NCI-H1048 (cell line): ENCODE measurements at places on chromosomes 2 and 18.

GRCh38 chr2:185372188-185372587 is 366.4 kb upstream of the FSIP2 start:
- DNase-seq: no peak

- no peak for DNase-seq
Observed at GRCh38 chr2:85326406-85327159, 1.2 kb downstream of the TGOLN2 start.

GRCh38 chr18:845152-845819 is 33.2 kb upstream of the YES1 start:
- DNase-seq: no peak

DNA sequence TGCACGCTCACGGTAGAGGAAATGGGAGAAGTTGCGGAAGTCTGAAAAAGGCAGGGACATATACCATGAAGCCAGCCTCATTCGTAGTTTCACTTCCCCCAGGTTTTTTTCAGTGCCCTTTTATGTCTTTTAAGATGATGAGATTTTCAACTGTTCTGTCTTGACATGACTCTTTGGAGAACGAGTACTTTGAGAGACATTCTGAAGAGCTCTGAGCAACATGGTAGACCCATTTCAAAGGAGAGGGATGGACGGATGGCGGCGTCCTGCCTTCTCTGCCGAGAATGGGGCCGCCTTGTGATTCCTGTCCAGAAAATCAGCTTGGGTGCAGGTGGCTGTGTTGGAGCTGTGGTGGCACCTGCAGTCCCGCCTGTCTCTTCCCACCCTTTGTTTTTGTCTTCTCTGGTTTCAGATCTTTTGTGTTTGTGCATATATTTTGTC is 41.7 kb downstream of the SH3BP4 start:
- no peak for DNase-seq

DNA sequence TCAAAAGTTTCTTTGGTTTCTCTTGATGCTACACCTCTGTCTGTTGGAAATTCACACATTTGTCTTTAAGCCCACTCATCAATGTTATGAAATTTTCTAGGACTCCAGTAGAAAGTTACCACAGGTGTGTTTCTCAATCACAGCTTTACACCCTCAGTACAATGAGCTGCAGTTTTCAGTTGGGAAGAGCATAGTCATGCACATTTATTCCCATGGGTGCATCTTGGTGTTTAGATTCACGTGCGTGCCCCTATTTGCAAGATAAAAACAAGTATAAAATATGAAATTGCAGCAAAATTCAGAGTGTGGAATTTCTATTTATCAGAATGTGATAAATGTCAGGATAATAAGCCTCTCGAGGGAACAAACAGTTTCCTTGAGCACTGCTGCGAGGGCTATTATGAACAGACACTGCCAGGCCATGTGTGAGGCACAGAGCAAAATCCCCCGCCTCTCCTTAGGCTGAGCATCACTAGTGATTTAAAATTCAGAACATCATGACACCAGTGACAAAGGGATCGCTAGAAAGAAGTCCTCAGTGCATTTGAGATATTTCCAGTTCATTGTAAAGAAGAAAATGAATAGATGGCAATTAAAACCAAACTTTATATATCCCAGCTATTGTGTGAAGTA is 512.2 kb upstream of the TCF4 start:
- DNase-seq: no peak

DNA sequence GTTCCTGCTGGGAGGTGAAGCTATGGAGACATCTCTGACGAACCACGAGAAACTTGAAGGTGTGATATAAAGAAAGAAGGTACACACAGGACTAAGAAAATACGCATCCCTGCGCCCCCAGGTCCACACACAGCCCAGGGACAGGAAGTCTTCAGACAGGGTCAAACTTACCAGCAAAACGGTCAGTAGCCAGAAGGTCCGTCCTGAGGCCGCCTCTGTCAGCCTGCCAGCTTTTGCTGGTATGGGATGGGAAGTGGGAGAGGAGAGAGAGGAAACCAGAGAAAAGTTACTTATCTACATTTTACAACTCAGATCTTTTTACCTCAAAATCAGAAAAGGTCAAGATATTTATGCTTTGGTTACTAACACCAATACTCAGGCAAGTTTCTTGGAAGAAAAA is 47.2 kb downstream of the HDLBP start:
- no peak for DNase-seq

- no peak for DNase-seq
Observed at GRCh38 chr2:111900859-111901258, 2.5 kb downstream of the MERTK start.

GRCh38 chr2:29755829-29756228 is 165.6 kb downstream of the ALK start:
- no peak for DNase-seq

- DNase-seq: no peak
Observed at GRCh38 chr2:85438201-85439024, 19.9 kb downstream of the SH2D6 start.

DNA sequence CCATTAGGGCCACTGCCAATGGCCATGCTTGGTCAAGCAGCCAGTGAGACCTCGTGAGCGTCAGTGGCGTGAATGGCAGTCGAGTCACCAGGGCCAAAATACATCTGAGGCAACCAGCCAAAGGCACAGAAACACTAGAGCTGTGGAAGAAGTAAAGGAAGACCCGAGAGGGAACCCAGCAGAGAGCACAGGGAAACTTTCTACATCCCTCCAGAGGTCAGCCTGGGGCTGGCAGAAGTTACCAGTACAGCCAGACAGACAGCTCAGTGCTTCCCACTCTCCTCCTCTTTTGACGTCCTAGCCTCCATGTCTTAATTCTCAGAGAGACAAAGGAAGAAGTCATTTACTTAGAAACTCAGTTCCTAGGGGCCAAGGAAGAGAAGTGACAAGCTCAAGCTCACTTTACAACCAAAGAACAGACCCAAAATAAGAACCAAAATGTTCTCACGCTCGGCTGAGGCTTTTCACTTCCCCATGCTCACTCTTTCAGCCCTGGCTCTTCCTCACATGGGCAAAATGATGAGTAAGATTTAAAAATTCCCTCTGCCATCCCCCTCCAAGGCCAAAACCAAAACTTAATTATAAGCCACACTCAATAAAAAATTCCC is 8.7 kb downstream of the CYRIA start:
- no peak for DNase-seq

DNA sequence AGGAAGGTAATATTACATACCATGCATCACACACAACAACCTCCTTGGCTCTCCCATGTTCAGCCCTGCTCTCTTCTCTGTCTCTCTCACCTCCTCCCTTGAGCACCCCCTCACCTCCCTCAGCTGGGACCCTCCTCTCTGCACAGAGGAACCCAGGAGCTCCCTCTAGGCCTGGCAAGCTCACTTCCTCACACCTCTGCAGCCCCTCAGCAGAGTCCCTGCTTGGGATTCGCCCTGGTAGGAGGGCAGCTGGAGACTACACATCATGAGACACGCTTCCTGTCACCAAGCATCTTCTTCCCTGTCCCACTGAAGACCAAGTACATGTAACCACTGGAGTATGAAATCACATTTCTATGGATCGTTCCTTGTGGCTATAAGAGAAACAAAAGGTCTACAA is 51.0 kb downstream of the ADD2 start:
- DNase-seq: no peak

- DNase-seq: no peak
Observed at GRCh38 chr2:111919794-111920608, 21.6 kb downstream of the MERTK start.

DNA sequence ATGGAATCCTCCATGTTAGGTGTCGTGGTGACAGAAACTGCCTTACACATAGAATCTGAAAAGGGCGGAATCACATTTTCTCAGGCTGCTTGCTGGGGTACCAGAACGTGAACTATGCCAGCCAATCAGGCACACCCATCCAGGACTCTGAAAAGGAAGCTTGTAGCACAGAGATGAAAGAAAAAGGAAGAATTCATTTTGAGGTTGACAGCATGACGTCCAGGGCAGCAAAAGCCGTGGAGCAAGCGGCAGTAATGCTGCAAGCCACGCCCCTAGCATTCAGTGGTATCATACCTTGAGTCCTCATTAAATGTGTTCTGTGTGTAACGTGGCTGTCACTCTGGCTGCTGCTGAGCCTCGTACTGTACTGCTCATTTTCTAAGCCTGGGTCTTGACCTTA is 304.0 kb downstream of the DYSF start:
- DNase-seq: no peak

GRCh38 chr2:230872151-230872967 is 7.6 kb downstream of the ITM2C start:
- DNase-seq: no peak

DNA sequence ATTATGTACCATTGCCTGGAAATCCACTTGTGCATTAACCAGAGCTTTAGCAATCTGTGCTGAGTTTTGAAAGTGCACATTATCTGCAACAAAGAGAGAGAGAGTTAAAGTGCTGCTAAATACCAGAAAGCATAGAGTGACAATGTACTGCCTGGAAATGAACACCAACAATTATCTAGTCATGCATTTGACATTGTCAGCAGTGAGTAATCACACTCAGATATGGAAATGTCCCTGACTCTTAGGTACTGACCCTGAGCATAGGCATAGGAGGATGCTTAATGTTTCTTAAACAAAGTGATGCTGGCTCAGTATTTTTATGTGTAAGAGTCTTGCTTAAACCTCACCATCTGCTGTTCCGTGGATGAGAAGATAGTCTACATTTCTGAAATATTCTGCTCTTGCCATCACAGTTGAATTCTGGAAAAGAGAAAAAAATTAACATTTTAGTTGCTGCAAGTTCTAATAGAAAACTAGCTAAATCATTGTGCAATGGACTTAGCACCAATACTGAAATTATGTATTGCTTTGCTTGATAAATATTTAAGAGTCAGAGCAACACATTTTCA is 20.8 kb upstream of the GCG start:
- DNase-seq: no peak

DNA sequence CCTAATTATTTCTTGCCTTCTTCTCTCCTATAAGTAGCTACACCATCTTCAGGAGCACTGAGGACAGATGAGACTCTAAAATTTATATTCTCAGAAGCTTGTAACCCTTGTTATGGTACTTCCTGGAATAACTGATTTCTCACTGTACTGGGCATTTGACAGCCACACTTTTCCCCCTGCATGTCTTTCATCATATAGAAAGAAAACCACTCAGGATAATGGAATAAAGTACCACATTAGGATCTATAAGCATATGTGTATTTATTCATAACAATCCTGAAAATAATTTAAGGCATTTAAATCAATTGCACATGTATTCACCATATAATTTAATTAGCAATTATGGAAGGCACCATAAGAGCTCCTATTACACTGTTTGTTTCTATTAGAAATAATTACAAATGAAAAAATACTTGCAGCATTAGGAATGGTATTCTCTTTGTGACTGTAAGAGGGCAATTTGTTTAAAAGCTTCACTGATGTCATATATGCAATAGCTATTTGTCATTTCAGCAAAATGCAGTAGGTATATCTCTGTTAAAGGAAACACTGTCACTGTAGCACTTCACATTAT is 216.9 kb upstream of the FSHR start:
- DNase-seq: no peak

- DNase-seq: no peak
Observed at GRCh38 chr18:23401400-23402347, 51.4 kb upstream of the RIOK3 start.

DNA sequence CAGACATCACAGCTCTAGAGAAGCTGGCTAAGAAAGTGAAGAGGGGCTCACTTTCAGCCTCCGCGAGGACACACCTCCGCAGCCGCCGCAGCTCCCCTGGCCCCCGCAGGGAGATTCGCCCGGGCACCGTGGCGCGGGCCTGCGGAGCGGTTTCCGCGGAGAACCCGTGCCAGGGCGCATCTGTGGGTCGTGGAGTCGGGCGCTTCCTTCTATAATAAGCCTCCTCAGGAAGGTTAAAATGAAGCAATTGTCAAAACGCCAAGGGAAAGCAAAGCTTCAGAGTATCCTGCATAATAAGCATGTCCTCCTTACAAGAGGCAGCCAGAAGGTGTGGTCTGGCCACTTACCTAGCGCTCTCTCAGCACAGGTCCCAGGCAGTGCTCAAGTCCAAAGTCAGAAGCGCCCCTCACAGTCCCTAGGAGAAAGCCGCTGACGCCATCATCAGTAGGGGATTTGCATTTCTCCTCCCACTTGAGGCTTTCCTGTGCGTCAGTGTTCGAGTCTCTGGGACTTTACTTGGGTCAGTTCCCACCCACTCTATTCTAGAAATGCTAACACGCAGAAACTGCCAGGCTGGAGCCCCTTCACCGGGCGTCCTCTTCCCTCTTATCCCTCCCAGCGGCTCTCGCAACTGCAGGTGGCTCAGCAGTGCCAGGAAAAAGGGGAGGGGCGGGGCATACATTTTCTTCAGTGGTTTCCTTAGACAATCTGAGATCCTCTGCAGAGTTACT is at the start of gene STAT4:
Gene STAT4 (minus strand): TSS at position 395 of the 731 bp plus-strand sequence. CDS start 2,791 bp downstream, outside the sequence.
- DNase-seq: no peak
